ENCODE measurements at places on chromosomes 1 and 21.

GRCh38 chr1:228164561-228165371 lies 838 bp upstream of the IBA57 start:
- DNase-seq: no peak

- no peak for DNase-seq
Measured at GRCh38 chr1:216210081-216210480, 213.2 kb downstream of the USH2A start.

- DNase-seq: no peak
Measured at GRCh38 chr1:207933205-207933800, 22.4 kb upstream of the CD34 start.

DNA sequence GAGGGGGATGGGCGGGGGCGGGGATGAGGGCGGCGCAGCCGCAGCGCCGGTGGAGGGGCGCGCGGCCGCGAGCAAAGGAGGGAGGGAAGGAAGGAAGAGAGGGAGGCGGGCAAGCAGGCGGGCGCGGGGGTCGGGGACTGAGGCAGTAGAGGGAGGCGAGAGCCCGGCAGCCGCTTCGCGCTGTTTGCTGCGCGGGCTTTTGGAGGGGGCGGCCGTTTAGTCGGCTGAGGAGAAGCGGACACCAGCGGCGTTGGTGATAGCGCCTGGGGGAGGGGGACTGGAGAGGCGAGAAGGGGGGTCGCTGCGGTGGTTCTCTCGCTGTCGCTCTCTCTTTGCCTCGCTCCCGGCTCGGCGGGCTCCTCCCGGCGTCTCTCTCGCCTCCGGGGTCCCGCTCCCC lies at the start of gene HS2ST1:
HS2ST1 (plus strand) TSS at position 35 of the 397 bp plus-strand sequence.
- no peak for DNase-seq

- no peak for DNase-seq
Measured at GRCh38 chr21:43370091-43370658, 56.8 kb downstream of the SIK1 start.

DNA sequence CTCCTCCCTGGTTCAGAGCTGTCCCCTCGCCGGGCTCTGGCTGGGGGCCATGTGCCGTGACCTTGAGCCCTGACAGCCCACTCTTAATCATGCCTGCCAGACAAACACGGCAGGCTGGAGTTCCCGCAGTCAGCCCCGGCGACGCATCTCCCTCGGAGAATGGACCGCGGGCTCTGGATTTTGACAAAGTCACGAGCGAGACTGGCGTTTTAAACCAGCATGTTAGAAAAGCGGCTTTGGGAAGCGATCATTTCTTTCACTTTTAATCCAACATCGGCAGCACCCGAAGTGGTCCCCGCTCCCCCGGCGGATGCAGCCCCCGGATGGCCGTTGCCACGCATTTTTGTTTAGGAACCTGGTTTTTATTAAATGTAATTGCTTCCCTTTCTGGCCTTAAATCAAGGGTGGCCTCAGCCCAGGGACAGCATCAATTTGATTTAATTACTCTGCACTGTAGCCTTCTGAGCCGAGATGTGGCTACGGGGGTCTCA lies 70.9 kb downstream of the PRDM16 start:
- no peak for DNase-seq

GRCh38 chr1:36464605-36465393 lies 615 bp upstream of the MRPS15 start:
- DNase-seq: no peak

GRCh38 chr21:43734928-43735229 lies 15.9 kb downstream of the PDXK start:
- no peak for DNase-seq

DNA sequence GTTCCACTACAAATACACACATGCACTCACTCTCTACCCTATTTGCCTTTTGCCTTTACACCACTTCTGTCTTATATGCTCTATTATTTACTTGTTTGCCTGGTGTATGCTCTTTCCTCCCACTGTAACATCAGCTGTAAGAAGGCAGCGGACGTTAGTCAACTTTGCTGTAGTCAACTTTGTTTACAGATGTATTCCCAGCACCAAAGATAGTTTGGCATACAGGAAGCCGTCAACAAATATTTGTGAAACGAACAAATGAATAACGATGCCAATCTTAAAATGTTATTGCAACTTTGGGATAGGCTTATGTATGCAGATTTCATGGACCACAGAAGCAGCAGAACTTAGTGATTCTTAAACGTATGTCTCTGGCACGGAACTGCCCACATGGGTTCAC lies 138.3 kb upstream of the GALNT2 start:
- DNase-seq: no peak

DNA sequence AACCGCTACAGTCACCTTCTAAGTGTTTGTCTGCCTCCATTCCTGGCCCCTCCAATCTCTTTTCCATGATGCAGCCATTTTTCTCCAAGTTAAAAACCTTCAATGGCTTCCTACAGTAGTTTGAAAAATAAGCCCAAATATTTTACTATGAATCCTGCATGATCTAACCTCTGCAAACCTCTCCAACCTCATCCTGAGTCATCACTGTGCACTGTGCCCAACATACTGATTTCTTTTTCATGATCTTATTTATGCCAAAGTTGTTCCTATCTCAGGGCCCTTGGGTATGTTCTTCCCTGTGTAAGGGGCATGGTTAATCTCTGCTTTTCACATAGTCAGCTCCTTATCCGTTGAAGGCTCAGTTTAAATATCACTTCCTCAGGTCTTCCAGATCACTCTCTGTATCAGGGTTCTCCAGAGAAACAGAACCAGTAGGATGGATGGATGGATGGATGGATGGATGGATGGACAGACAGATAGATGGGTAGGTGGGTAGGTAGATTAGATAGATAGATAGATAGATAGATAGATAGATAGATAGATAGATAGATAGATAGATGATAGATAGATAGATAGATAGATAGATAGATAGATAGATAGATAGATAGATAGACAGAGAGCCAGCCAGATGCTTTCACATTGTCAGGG lies 18.1 kb upstream of the PTPN14 start:
- no peak for DNase-seq
